CD4-positive, alpha-beta T cell treated with Interleukin-6 at 100 ng/mL for 8 hours (primary cell): ENCODE measurements at places on chromosomes 7 and 10.

DNA sequence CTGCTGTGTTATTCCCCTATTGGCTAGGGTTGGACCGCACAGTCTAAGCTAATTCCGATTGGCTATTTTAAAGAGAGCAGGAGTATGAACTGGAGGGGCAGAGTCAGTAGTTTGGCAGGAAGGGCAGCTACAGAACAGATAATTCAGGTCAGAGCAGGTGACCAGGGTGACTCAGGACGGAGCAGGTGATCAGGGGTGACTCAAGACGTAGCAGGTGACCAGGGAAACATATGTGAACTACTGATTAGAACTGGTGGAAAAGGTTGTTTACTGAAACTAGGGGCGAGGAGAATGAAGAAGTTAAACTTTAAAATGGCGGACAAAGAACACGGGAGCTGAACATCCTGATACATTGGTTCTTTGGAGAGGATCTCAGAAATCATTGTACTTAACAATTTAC is 102.3 kb downstream of the CCDC7 start:
- DNase-seq: no peak

DNA sequence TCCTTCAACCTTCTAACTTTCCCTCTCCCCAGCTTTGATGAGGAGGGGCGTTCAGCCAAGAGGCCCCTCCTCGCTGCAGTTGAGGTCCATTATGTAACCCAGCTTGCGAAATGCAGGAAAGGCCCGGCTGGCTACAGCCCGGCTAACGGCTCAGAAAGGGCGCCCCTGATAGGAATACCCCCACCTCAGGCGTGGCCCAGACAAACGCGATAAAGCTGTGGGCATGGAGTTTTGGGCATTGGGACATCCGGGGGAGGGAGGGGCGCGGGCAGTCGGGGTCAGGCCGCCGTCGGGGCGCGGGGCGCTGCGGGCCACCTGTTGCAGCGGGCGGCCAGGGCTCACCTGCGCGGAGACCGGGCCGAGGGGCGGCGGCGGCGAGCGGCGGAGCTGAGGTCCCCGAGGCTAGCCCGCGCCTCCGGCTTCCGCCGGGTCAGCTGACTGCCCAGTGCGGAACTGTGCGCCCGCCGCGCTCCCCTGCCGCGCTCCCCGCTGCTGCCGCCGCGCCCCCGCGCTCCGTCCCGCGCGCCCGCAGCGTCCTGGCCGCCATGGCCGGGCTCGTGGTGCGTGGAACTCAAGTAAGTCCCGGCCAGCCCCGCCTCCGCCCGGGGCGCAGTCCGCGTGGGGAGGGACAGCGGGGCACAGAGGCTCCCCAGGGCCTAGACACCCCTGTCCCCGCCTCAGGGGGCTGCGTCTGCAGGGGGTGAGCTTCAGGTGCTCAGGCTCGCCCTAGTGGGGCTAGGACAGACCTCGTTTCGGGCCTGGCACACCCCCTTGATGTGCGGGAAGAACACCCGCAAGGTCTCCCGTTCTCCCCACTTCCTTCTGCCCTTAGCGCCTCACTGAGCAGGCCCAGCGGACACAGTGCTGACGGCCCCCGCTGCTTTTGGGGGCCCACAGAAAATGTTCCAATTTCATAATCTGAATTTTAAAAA is at the start of gene LRMDA:
TSS of gene LRMDA (plus strand) at position 445 of the 932 bp plus-strand sequence.
- DNase-seq: no peak

GRCh38 chr10:48770561-48771089 is 86.0 kb downstream of the WDFY4 start:
- DNase-seq: no peak

DNA sequence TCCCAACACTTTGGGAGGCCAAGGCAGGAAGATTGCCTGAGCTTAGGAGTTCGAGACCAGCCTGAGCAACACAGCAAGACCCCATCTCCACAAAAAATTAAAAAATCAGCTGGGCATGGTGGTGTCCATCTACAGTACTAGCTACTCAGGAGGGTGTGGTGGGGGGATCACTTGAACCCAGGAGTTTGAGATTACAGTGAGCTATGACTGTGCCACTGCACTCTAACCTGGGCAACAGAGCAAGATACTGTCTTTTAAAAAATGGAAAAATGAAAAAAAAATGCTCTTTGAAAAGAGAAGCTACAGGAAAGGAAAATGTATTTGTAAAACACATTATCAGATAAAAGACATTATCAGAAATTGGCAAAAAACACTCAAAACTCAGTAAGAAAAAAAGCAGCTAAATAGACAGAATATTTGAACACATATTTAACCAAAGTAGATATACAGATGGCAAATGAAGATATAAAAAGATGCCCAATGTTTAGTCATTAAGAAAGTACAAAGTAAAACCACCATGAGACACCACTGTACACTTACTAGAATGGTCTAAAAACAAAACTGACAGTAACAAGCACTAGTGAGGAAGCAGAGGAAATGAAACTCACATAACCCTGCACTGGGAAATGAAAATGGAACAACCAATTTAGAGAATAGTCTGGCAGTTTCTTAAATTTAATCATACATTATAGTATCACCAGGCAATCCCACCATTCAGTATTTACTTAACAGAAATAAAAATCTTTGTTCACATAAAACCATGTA is 40.5 kb downstream of the NRBF2 start:
- no peak for DNase-seq

DNA sequence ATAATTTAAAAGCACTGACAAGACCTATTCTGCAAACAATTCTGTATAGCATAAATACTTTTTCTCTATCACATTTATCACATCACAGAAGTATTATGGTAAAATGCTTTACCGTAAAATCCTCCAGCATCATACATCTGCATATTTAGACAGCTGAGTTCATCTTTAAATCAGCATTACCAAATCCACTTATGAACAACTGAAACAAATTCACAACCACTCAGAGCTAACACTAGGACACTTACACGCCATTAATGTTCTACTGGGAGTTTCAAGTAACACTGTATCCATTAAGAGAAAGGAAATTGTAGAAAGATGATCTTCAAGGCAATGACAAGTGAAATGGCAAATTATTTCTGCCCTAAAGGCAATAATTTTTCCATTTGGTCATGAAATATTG is 105.7 kb upstream of the DKK1 start:
- no peak for DNase-seq

GRCh38 chr7:136957391-136957790 is 88.9 kb downstream of the CHRM2 start:
- no peak for DNase-seq

DNA sequence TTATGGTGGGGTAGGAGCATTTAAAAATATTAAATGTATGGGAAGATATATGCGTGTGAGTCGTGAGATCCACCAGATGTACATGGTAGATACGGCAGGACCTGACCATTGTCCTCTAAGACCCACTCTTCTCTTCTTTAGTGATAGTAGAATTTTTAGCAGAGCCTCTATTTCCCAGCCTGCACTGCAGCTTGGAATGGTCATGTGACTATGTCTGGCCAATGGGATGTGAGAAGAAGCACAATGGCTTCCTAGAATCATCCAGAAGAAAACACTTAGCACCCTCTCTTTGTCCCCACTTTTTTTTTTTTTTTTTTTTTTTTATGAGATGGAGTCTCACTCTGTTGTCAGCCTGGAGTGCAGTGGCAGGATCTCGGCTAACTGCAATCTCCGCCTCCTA is 86.6 kb upstream of the CYTH3 start:
- DNase-seq: no peak

DNA sequence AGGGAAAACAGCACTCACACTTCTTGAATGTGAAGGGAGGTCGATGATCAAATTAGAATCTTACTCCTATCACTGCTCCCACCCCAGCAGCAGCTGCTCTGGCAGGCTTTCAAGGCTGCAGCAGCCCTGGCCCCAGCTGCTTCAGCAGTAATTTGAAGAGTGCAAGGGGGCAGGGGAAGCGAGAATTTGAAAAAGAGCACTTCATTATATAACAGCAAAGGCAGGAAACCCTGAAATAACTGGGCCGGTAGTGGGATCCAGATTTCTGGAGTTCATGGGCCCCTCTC is 44.9 kb downstream of the MYPN start:
- DNase-seq: no peak

- peak; percentile 81 for DNase-seq
Measured at GRCh38 chr7:100130608-100131453, 4.1 kb downstream of the MBLAC1 start.

GRCh38 chr10:117652228-117653169 is 110.0 kb downstream of the EMX2 start:
- DNase-seq: no peak

- no peak for DNase-seq
Measured at GRCh38 chr7:125934955-125935354, 1005.3 kb upstream of the POT1 start.

GRCh38 chr10:132272231-132272971 is 35.3 kb downstream of the STK32C start:
- DNase-seq: no peak

DNA sequence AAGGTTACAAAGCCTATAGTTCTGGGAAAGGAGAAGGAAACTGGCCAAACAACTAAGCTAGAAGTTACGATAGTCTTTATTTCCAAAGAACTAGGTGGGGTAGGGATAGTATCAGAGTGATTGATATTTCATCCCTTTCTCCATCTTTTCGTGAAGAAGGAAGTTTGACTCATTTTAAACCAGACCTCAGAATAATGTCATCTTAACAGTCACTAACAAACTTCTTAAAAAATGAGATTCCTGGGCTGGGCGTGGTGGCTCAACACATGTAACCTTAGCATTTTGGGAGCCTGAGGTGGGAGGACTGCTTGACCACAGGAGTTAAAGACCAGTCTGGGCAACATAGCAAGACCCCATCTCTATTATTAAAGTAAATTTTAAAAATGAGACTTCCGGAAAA is 69.4 kb downstream of the ARL4A start:
- DNase-seq: no peak

GRCh38 chr7:82615527-82615926 is 171.9 kb upstream of the CACNA2D1 start:
- DNase-seq: no peak

DNA sequence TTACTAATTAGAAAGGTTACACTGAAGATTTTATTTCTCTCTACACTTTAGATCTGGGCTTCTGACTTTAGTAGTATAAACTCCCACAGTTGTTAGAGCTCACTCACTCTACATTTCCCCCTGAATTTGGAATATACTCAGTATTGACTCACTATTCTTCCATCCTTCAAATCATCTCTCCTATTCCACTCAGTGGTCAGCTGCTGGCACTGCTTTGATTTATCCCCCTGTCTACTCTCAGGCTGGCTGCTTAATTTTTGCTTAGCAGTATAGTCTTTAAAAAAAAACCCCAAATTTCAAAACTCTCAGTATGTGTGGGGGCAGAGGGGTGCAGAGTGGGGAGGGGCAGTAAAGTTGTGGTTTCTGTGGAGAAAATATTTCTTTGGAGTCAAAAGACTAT is 68.9 kb downstream of the CDK6 start:
- DNase-seq: no peak

DNA sequence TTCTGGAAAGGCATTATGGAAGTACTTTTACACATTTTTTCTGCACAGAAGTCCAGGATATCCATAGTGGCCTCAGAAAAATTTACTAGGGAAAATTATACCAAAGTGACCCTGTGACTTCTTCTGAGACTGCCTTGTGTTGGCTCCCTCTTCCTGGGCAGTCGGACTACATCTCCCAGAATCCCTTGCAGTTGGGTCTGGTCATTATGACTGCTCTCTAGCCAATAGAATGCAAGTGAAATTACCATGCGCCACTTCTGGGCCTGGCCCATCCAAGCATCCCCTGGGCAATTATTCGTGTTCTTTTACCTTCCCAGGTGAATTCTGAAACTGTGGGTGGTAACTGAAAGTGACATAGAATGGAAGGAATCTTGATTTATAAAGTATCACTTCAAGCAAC is 430.9 kb downstream of the ACTR3B start:
- no peak for DNase-seq

GRCh38 chr10:129628823-129629222 is 161.8 kb downstream of the MGMT start:
- DNase-seq: no peak

DNA sequence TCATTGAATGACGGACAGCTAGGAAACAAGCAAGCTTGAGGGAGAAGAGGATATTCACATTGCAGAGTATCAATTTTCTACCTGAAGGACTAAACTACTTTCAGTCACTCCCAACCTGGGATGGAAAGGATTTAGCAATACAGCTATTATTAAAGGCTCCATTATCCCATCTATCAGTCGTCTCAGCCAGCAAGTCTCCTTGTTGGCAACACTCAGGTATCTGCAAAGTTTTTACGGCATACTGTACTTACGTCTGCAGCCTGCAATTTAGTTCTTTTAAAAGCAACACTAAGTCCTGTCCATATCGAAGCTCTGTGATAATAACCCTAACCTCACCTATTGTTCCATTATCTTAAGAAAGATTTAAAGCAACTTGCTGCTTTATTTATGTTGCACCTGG is 689.4 kb downstream of the PARD3 start:
- DNase-seq: no peak

DNA sequence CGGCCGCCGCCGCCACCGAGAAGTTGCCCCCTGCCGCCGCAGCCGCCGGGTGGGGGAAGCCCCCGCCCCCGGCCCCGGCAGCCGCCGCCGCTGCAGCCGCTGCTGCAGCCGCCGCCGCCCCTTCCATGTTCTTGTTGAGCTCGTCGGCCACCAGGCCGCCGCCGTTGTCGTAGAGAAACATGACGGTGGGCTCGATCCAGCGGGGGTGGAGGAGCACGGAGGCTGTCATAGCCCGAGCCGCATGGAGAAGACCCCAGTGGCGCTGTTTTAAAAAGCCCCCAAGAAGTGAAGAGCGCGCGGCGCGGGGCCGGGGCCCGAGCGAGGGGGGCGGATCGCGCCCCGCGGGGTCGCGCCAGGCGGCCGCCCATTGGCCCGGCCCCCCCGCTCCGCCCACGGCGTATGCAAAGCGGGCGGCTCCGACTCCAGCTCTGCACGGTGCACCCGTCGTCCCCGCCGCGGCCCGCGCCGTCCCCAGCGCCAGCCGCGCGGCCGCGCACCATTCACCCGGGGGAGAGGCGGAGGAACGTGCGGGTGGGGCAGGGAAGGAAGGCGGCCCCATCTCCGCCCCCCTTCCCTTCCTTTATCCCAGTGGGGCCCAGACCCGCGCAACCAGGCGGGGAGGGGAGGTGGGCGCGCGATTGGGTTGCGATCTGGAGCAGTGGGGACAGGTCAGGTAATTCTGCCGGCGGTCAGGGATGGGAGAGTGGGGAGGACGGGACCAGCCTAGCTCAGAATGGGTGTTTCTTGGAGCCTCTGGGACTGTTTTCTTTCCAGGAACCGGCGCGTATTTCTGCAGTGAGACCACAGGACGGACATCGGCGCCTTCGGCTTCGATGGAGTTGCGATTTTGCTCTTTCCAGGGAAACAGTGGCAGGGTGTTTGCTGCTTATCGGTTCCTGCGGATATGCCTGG is at the start of gene HOXA13:
TSS of gene HOXA13 (minus strand) at position 243 of the 912 bp plus-strand sequence. CDS start at position 229, 14 bp downstream.
- DNase-seq: no peak

GRCh38 chr7:134431815-134432214 is 27.1 kb downstream of the AKR1B1 start:
- DNase-seq: no peak

GRCh38 chr10:28897617-28898464 is 220.5 kb downstream of the BAMBI start:
- DNase-seq: no peak

GRCh38 chr10:54484186-54484585 is 316.8 kb downstream of the PCDH15 start:
- DNase-seq: no peak
